EH (cell line): ENCODE measurements at places on chromosomes 2 and 18.

- DNase-seq, result peak; percentile 32
Observed at GRCh38 chr2:218039171-218039570, 29.9 kb upstream of the RUFY4 start.

- DNase-seq, result no peak
Observed at GRCh38 chr2:121266543-121267106, 18.4 kb downstream of the TFCP2L1 start.

- DNase-seq, result no peak
Observed at GRCh38 chr2:230678451-230678850, 34.2 kb upstream of the CAB39 start.

GRCh38 chr2:212489719-212490346 is 48.8 kb downstream of the ERBB4 start:
- no peak for DNase-seq

GRCh38 chr2:172098650-172099471 is 3.8 kb downstream of the DLX2 start:
- DNase-seq, result peak; percentile 90

- no peak for DNase-seq
Observed at GRCh38 chr2:226993171-226993570, 157.3 kb downstream of the RHBDD1 start.

GRCh38 chr2:148982282-148982681 is 56.2 kb upstream of the LYPD6B start:
- peak; percentile 37 for DNase-seq

DNA sequence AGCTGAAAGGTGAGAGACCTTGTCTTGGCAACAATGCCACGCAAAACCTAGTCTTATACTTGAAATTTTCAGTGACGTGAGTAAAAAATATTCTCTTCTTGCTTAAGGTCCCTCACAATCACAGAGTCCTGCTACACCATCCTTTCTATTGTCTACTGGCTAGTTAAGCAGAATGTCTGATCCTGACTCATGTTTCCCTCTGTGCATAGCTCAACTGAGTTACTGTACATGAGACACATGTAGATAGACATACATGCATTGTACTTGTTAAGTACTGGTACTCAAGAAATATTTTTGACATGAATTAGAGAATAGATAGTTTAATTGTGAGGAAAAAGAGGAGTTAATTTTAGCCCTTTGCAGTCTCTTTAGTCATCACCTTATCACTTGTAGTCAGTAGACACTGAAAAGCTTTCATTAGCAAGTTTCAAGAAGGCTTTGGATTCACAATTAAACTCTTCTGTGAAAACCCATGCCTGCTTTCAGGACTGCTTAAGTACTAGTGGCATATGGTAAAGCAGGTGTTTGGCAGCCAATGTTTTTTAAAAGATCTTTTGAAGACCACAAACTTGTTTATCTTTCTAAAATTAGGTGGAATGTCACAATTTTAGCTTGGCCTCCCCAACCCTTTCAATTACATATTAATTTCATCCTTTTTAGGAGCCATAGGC is 158.7 kb upstream of the CCDC150 start:
- DNase-seq, result peak; percentile 52

DNA sequence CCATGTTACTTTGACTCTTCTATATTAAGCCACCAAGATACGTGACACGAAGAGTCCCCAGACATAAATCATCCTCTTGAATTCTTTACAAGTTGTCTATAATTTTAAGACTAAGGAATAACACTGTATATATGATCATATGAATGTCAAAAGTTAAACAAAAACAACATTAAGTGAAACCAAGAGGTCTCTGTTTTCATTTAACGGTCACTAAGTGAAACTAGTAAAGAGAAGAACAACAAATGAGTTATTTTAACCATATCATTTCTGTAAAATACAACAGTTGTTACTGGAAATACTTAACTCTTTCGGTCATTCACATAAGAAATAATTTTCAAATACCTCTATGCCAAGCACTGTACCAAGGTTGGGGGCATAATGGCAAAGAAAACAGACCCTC is 45.7 kb upstream of the STK17B start:
- no peak for DNase-seq

DNA sequence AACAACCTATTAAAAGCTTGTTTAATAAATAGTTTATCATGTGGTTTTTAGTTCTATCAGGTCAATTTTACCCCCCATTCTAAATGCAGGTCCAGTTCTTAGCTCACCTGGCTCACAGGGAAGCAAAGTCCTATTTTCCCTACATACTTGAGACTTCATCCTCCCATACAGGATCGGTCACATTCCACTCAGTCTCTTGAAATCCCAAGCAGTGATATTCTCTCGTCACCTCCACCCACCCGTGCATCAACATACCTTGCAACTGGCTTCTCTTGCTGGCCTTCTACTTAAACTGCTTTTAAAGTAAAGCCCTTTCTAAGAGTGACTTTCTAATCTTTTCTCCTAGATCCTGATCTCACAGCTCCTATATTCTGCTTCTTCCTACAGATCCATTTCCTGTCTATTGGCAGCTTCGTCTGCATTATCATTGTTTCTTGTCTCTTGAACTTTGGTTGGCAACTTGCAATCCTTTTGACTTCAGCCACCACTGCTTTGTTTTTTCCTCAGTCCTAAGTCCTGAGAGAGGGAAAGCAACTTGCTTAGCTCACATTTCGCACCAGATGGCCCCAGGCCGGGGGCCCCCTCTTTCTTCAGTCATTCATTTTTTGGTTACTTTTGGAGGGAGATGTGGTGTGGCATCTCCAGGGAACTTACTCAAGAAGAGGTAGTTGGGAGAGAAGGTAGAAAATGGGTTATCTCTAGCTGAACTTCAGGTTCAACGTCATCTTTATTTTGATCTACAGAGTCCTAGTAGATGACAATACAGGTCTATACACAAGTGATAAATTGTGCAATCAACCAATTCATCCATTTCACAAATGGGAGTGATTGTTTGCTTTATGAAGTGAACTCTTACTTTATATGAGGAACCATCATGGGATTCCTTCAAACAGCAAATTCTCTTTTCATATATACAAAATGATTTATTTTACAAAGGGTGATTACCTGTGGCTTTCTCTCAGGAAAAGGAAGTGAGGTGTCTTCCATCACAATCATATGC is 23.9 kb upstream of the NCOA1 start:
- DNase-seq, result no peak

DNA sequence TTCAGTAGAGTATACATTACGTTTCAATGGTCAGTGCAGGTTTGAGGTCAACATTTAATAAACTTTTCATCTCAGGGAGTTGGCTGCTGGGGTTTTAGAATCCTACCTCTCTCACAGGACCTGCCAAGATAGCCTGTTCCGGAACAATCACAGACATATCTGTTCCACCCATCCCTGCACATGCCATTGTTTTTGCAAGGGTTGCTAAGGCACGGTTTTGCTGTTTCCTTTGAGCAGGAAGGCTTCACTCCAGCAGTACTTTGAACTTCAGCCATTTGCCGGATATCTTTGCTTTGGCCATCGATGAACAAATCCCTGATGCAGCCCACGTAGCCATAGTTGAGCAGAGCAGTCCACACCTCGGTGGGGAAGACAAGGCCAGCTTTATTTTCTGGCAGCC is 493.8 kb downstream of the NRXN1 start:
- no peak for DNase-seq

DNA sequence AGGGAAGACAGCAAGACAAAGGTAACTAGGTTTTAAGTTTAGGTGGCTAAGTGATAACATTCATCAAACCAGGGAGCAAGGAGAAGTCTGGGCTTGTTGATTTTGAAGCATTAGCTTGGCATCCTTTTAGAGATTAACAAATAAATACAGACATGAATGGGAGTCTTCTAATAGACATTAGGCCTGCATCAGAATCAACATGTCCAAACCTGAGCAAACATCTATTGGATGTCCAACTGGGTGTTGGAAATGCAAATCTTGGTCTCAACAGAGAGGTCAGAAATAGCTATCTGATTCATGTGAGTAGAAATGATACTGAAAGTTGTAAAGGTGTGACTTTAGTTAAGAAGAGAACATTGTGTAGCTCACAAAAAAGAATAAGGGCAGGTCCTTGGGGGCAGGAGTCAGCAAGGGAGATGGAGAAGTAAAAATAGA is 85.5 kb upstream of the RND3 start:
- DNase-seq, result no peak

DNA sequence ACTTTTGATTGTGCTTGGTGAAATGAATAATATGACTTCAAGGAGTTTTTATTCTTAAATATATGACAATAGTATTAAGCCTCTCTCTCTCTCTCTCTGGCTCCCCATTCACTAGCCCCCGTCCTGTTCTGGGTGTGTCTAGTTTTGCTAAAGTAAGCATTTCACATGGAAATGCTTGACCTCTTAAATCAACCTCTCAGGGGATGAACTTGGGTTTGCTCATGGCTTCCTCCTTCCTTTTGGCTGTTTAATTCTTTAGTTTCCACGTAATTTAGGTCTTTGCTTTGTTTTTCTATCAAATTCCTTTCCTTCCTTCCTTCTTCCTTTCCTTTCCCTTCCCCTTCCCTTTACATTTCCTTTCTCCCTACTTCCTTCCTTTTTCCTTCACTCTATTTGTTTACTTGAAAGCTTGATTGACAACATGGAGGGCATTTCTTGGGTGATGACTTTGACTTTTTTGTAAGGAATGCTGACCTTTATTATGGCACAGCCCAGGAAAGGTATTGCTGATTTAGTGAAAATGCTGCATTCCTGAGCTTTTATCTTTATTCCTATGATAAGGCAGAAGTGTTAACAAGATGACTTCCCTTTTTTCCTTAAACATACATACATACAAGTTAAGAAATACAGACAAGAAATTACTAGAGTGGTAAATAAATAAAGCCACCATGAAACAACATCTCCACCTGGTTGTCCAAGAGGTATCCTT is 3.6 kb downstream of the DPP4 start:
- no peak for DNase-seq

DNA sequence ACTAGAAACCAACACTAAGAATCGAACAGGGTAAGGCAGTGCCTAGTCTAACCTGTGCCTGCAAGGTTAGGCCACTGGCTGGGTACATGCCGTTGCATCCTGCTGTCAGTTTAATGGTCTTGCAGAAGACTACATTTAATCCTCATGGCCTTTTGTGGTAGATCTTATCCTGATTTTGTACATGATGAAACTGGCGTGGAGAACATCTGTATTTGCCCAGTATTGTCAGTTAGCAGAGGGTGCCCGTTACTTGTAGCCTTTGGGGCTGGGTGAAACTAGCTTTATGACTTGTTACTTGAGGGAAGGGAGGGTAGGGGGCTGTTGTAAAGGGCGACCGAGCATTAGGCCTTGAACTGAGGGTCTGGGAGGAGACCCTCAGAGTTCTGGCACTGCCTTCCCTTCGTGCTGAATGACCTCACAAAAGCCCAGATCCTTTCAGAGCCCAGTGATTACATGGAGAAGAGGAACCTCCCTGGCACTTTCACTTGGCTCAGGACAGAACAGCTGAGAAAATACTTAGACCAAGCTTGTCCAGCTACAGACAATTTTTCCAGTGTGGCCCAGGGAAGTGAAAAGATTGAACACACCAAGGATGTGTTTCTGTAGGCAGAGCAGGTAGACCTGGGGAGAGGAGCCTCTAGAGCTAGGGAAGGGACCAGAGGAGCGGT is 19.5 kb downstream of the SLC20A1 start:
- no peak for DNase-seq

DNA sequence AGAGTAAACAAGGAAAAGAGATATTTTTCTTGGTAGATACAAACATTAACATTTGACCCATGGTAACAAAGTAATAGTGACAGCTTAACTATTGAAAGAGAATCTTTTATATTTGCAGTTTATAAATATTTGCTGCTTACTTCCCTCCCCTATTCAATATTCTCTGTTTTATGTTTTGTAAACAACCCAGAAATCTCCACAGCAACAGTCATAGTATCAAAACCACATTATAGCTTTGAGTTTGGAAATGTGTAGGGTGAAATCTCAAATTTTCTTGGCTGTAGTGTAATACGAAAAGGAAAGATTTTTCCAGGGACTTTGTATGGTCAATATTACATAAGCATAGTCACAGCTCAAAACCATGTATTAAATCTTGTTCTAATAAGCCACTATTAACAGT is 511.2 kb downstream of the METTL4 start:
- no peak for DNase-seq

GRCh38 chr2:28153851-28154250 is 238.8 kb upstream of the FOSL2 start:
- no peak for DNase-seq

GRCh38 chr2:35933031-35933430 is 422.5 kb upstream of the CRIM1 start:
- DNase-seq, result no peak

- peak; percentile 33 for DNase-seq
Observed at GRCh38 chr18:48620071-48620470, 81.2 kb downstream of the CTIF start.

DNA sequence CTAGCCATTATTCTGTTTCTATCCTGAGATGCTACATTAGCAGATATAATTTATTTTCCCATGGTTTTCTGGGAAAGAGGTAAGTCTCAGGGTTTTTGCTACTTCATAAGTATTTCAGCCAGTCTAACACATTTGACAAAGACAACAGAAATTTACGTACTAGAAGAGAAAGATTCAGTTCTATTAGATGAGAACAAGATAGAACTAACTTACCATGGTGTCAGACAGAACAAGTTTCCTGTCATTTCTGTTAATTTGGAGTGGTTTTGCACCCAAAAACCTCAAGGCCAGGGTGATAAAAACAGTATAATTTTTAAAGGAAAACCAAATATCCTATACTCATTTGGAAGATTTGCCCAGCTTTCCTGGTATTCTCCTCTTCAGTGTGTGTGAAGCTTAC is 15.6 kb downstream of the SLC4A5 start:
- DNase-seq, result no peak

DNA sequence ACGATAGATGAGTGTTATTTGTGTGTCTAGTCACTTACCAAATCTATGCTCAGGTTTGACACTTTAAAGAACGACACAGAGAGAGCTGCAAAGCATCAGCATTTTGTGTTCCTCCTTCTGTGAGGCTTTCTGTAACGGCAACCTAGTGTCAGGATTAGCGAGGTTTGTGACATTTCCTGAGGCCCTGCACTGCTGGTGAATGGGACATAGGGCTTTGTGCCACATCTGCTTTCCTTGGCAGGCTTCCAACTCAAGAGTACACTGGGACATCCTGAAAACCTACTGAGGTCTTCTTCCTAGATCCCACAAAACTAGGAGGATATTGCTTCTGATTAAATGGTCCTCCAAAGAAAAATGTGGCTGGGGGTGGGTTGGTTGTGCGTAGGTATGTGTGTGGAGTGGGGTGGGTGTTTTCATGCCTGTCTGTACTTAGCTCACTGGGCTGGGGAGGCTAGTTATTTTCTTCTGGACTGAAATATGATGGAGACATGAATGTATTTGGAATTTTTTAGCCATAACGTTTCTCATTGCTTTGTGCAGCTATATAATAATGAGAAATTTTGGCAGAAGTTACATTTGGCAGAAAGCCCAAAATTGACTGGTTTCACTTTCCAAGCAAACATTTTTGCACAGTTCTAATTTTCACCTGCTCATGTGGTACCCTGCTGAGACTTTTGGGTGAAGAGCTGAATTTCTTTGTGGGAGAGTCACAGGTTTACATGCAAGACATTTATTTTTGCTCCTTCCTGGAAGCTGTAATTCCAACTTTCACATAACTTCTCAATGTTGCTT is 308.4 kb downstream of the XIRP2 start:
- DNase-seq, result peak; percentile 53

- no peak for DNase-seq
Observed at GRCh38 chr2:74462786-74463105, 2.4 kb downstream of the MOGS start.
